ENCODE measurements at places on chromosomes 12 and 14.

DNA sequence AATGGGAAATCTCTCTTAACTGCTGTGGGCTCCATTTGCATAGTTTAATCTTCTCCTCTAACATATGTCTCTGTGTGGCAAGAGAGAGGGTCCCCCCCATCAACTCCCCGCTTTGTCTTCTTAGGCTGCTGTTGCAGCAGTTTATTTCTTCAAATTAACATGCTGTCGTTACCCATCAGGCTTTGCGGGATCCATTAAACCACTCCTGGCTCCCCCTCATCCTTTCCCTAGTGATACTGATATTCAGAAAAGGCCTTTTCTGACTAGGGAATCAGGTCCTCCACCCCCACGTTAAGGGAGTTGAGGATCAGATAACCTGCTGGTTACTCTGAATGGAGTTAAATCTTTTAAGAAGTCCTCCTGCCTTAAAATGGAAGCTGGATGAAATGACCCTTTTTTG is 15.2 kb downstream of the GPR84 start:
- no peak for DNase-seq

GRCh38 chr12:41103614-41104013 is 84.5 kb upstream of the PDZRN4 start:
- no peak for DNase-seq

GRCh38 chr12:50123203-50123602 is 11.2 kb downstream of the COX14 start:
- DNase-seq = no peak

DNA sequence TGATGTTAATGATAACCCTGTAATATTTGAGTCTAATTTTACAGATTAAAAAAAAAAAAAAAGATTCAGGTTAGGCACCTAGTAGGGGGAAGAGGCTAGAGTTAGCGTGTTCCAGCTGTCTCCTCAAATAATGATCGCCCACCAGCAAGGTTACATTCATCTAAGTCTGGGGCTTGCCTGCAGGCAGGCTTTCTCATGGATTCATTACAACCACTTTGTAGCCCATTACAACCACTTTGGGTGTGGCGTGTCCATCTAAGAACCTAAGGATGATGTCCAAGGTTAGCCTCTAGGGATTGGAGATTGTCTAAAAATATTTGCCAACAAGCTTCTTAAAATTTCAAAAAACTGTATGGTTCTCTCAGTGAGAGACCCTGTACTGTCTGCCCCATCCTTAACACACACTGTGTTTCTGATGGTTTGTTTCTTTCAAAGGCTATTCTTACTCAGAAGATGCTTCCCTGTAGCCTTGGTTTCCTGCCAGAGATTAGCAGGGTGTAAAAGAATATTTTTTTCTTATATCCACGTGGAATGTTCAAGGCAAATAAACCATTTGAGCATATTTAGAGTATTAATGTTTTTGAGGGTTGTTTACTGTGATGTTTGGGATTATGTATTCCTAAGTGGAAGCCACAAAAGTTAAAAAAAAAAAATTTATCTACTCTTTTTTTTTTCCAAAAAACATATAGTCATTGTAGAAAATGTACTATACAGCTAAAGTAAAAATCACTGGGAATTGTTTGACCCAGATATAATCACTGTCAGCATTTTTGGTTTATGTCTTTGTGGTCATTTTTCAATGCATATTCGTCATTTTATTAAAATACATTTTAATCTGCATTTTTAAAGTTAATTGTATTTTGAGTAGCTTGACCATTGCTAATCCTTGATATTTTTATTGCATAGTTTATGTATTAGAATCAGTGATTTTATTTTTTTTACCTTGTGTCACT is 1.7 kb downstream of the DYNC1H1 start:
- no peak for DNase-seq

DNA sequence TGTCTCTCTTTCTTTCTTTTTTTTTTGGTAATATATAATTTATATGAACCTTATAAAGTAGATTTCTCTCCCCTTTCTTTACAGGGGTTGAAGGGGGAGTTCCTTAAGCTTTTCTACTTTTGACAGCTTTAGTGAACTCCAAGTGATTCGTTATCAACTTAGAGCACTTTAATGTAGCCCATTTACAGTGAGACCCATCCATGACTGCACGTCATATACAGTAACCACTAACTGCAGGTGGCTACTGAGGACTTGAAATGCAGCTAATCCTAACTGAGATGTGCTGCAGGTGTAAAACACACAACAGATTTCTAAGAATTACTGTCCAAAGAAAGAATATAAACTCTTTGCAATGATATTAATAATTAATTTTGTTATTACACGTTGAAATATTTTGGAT is 582 bp downstream of the LRRIQ1 start:
- DNase-seq = peak; percentile 49

- no peak for DNase-seq
These were observed 3.0 kb downstream of the MIS18BP1 start for GRCh38 chr14:45249856-45250575.
